Stimulated activated CD4-positive, alpha-beta T cell treated with anti-CD3 and anti-CD28 coated beads, Interleukin-1b, Interleukin-23, amount 100 ng/mL, for 4 hours (primary cell): ENCODE measurements at places on chromosomes 6 and 20.

DNA sequence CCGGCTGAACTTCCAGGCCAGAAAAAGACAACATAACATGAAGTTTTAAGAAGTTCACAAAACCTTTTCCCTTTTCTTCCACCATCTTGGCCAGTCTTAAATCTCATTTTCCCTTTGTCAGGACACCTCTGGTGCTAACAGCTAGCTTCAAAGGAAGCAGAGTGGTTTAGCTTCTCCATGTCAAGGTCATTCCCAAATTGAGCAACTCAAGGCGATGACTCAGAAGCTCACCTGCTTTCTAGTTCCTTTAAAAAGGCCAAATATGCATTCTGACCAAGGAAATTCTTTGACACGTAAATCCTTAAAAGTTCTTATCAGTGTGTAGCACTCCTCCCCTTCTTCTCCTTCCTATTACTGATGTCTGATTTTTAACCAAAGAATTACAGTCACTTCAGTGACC lies 69.6 kb upstream of the VGLL2 start:
- no peak for DNase-seq

DNA sequence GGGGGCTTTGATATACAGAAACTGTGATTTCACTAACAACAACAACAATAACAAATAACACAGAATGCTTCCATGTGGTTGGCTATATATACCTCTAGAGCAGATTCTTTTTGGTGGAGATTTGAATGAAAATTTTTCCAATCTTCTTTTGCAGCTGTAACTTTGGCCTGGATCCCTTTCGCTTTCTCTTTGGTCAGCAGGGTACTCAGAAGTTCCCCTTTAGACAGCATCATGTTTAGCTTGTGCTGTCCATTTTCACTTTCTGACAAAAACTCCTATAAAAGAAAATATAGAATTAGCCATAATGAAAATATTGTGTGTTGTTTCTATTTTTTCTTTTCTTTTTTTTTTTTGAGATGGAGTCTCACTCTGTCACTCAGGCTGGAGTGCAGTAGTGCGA lies 264.2 kb downstream of the SYNE1 start:
- no peak for DNase-seq

DNA sequence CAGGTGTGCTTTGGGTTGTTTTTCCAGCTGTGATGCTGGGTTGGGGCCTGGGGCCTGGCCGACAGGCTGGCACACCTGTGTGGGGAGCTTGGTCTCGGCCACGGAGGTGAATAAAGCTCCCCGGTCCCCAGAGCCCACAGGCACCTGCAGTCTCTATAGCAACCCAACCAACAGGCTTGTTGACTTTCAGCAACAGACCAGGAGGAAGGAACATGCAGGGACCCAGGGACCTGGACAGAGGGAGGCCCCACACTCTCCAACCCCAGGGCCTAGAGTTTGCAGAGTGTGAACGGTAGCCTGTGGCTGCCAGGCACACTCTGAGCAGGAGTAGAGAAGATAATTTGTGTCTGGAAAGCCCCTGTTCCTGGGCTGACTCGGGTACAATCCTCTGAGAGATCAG lies 14.6 kb upstream of the SYNJ2 start:
- no peak for DNase-seq

GRCh38 chr6:10977231-10977968 lies 66.7 kb downstream of the ELOVL2 start:
- no peak for DNase-seq
